ENCODE measurements at places on chromosomes 3 and 15.
A peak's percentile ranks its signal among the peaks of the same experiment; 100 is the strongest.

GRCh38 chr3:194768586-194768985 is 82.9 kb downstream of the FAM43A start:
- DNase-seq, result no peak

DNA sequence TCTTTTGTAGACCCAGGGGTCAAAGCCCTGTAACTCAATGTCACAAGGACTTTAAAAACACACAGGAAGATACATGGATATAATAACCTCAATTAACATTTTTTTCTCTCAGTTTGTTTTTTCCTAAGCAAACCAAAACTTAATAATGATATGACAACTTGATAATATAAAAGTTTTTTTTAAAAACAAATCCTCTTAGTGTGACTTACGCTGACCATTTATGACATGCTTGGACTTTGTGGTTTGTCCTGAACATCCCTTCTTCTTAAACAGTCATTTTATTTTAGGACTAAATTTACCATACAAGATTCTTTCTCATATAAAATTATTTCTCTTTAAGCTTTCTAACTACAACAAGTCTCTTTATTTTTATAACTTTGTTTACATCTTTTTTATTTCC is 25.4 kb upstream of the FAM3D start:
- peak; percentile 40 for DNase-seq

DNA sequence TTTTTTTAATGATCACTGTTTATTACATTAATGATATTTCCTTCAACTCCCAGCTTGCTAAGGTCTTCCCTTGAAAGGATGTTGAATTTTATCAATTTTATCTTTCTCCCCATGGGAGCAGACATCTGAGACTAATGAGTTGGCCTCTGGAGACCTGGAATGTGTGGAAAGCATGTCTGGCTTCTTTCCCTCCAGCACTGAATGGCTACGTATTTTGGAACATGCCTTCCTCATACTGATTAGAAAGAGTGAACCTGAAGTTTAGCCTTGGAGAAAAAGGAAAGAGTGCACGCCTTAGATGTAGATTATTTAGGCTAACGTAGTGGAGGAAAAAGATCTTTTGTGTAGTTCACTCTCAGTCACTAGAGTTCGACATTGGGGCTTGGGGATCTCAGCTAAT is 25.1 kb downstream of the CASR start:
- no peak for DNase-seq

DNA sequence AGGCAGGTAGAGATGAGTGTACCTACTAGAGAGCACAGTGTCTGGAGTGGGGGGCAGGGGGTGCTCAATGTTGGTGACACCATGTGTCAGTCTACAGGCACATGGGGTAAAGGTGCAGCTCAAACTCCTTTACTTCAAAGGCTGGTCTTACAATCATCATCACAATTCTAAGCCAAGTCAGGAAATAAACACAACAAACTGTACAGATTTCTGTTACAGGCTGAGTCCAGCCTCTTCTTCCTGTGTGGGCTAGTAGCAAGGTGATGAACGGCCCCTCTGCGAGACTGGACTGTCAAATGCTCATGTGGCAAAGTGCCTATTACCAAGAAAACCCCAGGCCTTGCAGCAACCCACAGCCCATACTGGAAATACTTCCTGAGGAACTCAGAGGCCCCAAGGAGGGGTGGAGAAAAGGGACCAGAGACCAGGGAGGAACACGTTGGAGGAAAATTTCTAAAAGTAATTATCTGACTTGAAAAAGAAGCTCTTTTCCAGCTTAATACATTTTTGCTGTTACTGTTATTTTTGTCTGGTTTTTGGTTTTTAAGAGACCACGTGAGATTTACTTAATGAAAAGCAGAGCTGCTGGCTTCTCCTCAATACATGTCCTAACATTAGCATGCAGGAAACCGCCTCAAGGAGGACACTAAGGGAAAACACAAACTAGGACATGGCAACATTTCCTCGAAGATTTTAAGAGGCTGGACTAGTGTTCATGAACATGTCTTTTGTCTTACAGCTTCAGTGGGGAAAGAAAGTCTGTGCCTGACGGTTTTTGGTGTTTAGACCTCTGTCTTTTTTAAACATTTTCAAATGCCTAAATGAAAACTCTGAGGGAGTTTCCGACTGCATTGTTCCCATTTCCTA is 29.5 kb downstream of the TBC1D2B start:
- DNase-seq, result peak; percentile 51

DNA sequence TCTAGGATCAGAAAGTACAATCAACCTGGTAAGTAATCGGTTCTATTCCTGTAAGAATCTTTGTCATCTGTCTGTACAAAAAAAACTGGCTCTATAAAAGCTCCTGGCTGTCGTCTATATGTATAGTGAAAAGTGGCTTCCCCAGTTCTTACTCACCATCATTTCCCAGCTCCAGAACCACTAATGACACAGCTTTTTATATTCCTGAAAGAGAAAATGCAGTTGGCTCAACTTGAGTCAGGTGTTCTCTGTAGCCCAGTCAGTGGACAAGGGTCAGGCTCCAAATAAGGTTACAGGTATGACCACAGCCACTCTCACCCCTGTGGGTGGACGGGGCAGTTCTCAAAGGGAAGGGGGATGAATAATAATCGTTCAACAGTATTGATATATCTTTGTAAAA is 85.1 kb downstream of the AP4E1 start:
- DNase-seq, result peak; percentile 10

GRCh38 chr3:175329373-175329772 is 470.2 kb downstream of the NAALADL2 start:
- no peak for DNase-seq

- peak; percentile 78 for DNase-seq
Measured at GRCh38 chr3:55486101-55486856, 827 bp downstream of the WNT5A start.

GRCh38 chr3:4990069-4990468 is 10.8 kb downstream of the BHLHE40 start:
- DNase-seq, result no peak

DNA sequence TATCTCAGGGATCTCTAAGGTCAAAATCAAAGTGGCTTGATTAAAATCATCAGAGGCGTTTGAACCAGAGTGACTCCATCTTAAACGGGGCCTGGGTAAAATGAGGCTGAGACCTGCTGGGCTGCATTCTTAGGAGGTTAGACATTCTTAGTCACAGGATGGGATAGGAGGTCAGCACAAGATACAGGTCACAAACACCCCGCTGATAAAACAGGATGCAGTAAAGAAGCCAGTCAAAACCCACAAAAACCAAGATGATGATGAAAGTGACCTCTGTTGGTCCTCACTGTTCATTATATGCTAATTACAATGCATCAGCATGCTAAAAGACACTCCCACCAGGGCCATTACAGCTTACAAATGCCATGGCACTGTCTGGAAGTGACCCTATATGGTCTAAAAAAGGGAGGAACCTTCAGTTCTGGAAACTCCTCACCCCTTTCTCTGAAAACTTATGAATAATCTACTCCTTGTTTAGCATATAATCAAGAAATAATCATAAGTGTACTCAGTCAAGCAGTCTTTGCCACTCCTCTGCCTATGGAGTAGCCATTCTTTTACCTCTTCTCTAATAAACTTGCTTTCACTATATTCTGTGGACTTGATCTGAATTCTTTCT is 143.3 kb upstream of the SLCO3A1 start:
- DNase-seq, result no peak

GRCh38 chr15:45122719-45123118 is 7.0 kb downstream of the DUOXA1 start:
- no peak for DNase-seq

DNA sequence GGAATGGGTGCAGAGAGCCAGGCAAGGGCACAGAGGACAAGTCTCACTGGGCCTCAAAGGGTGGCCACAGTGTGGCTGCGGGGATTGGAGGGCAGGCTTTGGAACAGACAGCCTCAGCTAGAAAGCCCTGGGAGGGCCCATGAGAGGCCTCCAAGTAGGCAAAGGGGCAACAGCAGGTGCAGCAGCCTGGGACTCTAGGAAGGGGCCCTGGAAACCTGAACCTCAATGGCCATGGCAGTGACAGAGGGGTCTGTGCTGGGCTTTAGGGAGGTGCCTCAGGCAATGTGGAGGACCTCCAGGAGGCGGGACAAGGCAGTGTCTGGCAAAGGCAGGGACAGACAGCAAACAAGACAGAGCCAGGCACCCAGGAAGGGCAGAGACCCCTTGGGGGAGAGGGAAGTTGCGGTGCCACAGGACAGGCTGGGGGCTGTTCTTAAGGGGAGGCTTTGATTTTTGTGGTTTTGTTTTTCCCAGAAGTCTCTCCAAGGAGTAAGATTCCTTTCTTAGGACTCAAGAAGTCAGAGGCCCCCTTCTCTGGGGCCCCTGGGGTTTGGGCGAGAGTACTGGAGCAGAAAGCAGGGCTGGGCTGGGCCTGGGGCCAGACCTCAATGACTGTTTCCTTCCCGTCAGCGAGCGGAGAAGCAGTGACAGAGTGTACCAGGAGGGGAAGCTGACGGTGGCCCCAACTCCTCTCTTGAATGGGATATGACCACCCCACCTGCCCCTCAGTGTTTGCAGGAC is 9.7 kb downstream of the STOML1 start:
- peak; percentile 89 for DNase-seq

DNA sequence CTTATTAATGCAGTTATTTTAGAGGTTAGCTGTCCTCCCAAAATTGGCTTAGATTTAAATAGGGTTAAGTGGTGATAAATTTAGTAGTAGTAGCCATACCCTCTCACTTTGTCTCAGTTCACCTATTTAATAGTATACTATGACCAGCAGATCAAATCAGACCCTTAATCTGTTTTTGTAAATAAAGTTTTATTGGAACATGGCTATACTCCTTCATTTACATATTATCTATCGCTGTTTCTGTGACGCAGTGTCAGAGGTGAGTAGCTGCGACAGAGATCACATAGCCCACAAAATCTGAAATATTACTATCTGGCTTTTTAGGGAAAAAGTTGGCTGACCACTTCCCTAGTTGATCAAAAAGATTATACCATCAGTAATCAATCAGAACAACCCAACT is 113.2 kb downstream of the FILIP1L start:
- DNase-seq, result no peak

DNA sequence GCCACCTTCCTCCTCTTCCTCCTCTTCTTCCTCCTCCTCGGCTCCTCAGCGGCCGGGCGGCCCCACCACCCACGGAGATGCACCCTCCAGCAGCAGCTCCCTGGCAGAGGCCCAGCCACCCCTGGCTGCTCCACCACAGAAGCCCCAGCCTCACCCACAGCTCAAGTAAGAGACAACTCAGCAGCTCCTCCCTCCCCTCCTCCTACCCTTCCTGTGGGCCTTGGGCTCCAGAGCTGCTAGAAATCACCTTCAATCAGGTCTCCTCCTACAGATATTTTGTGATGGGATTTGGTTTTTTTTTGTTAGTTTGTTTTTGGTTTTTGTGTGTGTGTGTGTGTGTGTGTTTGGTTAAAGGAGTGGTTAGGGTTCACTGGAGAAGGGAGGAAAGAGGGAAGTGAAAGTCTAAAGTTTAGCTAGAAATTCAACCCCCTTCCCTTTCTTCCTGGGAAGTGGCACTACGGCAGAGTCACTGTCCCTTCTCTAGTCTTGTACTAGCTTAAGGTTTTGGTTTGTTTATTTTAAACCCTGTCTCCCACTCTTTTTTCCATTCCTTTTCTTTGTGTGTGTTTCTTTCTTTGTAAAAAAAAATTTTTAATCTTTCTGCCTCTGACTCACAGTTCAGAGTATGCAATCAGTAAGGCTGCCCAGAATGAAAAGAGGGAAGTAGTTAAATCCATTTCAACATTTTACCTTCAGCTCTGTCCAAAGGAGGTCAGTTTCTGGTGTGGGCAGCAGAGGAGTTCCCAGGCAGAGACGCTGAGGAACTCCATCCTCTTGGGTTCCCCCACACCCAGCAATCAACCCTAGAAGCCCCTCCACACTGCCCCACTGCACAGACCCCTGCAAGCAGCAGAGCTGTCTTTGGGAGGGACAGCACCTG is 29.0 kb upstream of the TIMP4 start:
- DNase-seq, result peak; percentile 42

GRCh38 chr3:19749448-19750017 is 184.5 kb downstream of the EFHB start:
- DNase-seq, result no peak

DNA sequence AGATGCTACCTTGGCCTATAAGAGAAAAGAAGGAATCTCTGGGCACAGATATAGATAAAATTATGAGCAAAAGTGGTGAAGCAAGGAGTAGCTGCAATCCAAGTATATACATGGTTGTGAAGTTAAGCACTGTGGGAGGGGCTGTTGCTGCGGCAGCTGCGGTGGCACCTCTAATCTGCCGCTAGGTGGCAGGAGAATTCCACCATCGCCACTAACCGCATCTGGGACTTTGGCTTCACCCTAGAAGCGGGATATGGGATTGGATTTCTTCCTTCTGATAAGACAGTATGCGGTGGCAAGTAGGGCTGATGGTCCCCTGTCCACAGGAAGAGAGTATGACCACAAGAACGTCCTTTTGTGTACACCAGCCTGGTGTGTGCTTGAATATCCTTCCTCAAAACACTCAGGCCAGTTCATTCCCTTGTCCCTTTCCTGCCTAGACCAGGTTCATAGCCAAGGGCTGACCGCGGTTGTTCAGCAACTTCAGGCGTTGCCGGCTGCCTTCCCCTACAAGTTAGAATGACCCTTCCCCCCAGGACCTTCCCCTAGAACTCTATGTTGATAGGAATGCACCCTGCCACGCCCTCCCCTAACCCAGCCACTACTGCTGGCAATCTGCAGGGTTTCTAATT is 5.1 kb downstream of the MAGEL2 start:
- DNase-seq, result peak; percentile 37

GRCh38 chr15:32735989-32736700 is 18.3 kb downstream of the GREM1 start:
- no peak for DNase-seq

DNA sequence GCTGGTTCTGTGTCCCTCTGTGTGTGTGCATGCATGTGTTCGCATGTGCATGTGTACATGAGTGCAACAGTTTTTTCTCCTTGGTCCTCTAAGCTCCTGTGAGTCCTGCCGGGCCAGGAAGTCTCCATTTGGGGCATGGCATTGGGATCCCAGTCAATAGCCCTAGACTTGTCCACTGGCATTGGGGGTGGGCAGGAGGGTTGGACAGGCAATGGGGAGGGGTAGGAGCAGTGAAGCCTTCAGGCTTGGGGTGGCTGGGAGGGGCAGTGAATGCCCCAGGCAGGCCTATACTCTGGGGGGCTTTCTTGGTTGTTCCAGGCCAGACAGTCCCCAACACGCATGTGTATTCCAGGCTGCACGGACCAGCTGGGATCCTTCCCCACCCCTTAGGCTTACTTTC is 15.6 kb upstream of the C15orf39 start:
- DNase-seq, result no peak

- DNase-seq, result no peak
Measured at GRCh38 chr3:33312361-33312760, 35.1 kb downstream of the FBXL2 start.

DNA sequence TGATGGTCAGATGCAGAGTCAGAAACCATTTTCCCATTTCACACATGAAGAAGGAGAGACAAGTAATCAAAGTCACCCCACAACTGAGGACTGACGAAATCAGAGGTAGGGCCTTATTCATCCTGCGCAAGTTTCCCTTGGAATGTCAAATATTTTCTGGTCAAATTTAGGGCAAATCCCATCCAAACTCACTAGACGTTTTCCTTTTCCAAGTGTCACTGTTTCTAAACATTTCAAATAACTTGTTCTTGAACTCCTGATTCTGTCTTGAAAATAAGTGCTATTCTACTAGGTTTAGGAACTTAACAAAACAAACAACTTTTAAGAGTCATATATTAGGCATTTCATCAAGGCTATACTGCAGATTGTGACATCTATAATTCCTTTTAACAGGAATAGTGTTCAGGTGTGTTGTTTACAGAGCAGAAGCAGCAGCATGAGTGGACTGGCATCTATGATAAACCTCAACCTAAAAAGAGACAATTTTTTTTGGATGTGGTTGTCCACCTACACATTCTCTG is 40.7 kb downstream of the SUMF1 start:
- DNase-seq, result no peak
